Liver (tissue), 10 donors: ENCODE measurements at places on chromosomes 16 and 17. TPM values are rescaled to one million over a fixed set of nuclear protein-coding genes. Genes with fewer than 3 reads are reported as not detected.

DNA sequence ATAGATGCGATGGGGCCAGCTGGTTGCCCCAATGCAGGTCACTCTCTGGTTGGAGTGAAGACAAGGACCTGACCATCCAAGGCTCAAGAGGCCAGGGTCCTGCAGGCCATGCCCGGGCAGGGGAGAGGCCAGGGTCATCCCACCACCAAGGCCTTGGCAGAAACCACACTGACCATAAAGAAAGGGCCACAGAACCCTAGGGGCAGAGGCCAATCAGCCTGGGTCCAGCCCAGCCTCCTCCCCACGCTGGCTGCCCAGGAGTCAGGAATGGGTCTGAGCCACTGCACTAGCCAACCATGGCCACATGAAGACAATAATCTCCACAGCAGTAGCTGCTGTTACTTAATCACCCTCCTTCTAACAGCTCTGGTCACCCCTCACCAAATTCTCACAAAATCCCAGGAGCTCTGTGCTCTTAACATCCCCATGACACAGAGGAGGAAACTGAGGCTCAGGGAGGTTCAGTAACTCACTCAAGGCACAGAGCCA lies 10.2 kb upstream of the BCAR1 start:
- no peak overlapping the region for H3K4me3 ChIP-seq
- no peak for DNase-seq
- H3K36me3 ChIP-seq: no peaks in the 10 kb centered on the region
- no peaks in the 10 kb centered on the region for H3K27me3 ChIP-seq
- H3K27ac ChIP-seq: no peak overlapping the region
- peaks cover 49% of the 10 kb centered on the region for H3K4me1 ChIP-seq

DNA sequence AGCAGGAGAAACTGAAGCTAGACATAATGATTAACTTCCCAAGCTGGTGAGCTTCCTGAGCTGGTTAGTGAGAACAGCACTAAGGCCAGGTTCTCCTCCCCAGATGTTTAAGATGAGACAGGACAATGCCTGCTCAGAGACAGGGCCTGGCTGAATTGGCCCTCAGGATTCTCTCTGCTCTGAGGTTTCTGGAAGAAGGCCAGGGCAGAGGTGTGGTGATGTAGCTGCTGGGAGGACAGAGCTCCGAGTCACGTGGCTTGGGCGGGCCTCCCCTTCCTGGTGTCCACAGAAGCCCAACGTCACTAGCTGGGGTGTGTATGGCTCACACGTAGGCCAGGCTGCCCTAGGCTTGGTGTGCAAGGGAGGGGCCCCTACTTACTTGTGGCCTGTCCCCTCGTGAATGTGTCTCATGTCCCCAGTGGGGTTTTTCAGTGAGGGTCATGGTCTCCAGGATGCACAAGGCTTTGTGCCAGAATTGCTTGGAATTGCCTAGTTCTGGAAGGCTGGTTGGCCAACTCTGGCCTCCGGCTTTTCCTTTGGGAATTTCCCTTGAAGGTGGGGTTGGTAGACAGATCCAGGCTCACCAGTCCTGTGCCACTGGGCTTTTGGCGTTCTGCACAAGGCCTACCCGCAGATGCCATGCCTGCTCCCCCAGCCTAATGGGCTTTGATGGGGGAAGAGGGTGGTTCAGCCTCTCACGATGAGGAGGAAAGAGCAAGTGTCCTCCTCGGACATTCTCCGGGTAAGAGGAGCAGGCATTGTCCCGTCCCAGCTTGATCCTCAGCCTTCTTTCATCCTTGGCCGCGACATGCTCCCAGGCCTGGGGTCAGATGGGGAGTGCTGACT lies 3.4 kb downstream of the NOD2 start:
- no peaks in the 10 kb centered on the region for H3K36me3 ChIP-seq
- no peaks in the 10 kb centered on the region for H3K27me3 ChIP-seq
- H3K4me3 ChIP-seq: no peak overlapping the region
- H3K27ac ChIP-seq: peak overlapping the region; percentile 82
- peaks cover 10% of the 10 kb centered on the region for H3K4me1 ChIP-seq
- no peak for DNase-seq

Gene TBC1D3
- not detected for polyA plus RNA-seq

Gene GNAO1
- polyA plus RNA-seq: 3.2 TPM
